Calu3 (cell line): ENCODE measurements at places on chromosomes 13 and 19. TPM values are rescaled to one million over a fixed set of nuclear protein-coding genes. Genes with fewer than 3 reads are reported as not detected.
A peak's percentile ranks its signal among the peaks of the same experiment; 100 is the strongest.

DNA sequence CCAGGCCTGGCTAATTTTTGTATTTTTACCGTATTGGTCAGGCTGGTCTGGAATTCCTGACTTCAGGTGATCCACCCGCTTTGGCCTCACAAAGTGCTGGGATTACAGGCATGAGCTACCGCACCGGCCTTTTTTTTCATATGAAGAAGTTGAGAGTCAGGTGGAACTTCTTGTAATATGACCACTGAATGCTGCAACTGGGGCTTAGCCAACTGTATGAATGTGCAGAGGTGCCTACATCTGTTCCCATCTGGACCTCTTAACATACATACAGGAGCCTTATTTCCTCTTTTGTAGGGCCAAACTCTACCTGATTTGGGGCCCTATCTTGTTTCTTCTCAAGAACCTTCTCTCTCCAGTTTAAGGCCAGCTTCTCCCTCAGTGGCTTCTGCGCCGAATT is 11.9 kb upstream of the GGACT start:
- H3K36me3 ChIP-seq, result no peaks in the 10 kb centered on the region
- H3K4me1 ChIP-seq, result no peaks in the 10 kb centered on the region
- H3K4me3 ChIP-seq, result no peak overlapping the region
- no peak overlapping the region for H3K27ac ChIP-seq
- no peaks in the 10 kb centered on the region for H3K27me3 ChIP-seq
- no peak for DNase-seq

- H3K4me1 ChIP-seq, result no peaks in the 10 kb centered on the region
- H3K27me3 ChIP-seq, result no peaks in the 10 kb centered on the region
- no peak for DNase-seq
- no peak overlapping the region for H3K4me3 ChIP-seq
- no peak overlapping the region for H3K27ac ChIP-seq
- H3K36me3 ChIP-seq, result no peaks in the 10 kb centered on the region
Measured at GRCh38 chr19:6564393-6564792, 26.6 kb downstream of the CD70 start.

- H3K4me3 ChIP-seq, result no peak overlapping the region
- peaks cover 10% of the 10 kb centered on the region for H3K36me3 ChIP-seq
- no peak overlapping the region for H3K27ac ChIP-seq
- H3K4me1 ChIP-seq, result no peaks in the 10 kb centered on the region
- no peak for DNase-seq
Measured at GRCh38 chr13:52125547-52125946, 3.3 kb downstream of the NEK5 start.

DNA sequence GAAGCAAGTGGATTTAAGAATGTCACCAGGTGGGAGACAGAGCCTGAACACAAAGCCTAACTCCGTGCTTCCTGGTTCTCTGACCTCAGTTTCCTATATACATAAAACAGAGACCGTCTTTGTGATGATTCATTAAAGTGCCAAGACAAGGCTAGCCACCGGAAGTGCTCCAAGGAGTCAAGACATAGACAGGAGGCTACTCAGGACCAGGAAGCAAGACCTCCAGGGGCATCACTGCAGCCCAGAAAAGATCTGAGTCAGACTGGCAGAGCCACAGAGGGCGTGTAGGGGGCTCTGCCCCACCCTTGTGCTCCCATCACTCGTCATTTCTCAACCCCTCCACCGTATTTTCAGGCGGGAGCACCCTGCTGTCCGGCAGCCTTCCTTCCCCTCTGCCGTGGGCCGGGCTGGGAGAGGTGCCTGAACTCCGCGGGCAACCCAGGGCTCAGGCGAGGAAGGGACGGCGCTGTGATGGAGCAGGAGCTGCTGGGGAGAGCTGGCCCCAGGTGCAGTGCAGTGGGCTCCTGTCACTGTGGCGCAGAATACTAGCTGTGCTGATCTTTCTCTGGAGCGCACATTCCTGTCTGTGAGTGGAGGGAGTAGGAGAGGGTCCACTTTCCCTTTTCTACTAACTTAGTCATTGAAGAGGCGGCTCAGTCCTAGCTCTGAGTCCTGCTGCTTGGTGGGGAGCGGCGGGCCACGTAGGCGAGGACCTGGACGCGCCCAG is 134.7 kb upstream of the GPR12 start:
- DNase-seq, result no peak
- no peak overlapping the region for H3K4me3 ChIP-seq
- H3K27ac ChIP-seq, result no peak overlapping the region
- H3K27me3 ChIP-seq, result peaks cover 48% of the 10 kb centered on the region

- H3K4me3 ChIP-seq, result peak overlapping the region; percentile 99
- no peak for DNase-seq
- H3K36me3 ChIP-seq, result peaks cover 23% of the 10 kb centered on the region
- peaks cover 34% of the 10 kb centered on the region for H3K4me1 ChIP-seq
- H3K27ac ChIP-seq, result no peak overlapping the region
Measured at GRCh38 chr19:41399091-41399490, 1.5 kb downstream of the BCKDHA start.

- no peak overlapping the region for H3K27ac ChIP-seq
- H3K4me1 ChIP-seq, result no peaks in the 10 kb centered on the region
- no peak overlapping the region for H3K4me3 ChIP-seq
- peaks cover 9% of the 10 kb centered on the region for H3K36me3 ChIP-seq
- no peak for DNase-seq
- no peaks in the 10 kb centered on the region for H3K27me3 ChIP-seq
Measured at GRCh38 chr13:36986462-36987240, 12.5 kb downstream of the ALG5 start.

DNA sequence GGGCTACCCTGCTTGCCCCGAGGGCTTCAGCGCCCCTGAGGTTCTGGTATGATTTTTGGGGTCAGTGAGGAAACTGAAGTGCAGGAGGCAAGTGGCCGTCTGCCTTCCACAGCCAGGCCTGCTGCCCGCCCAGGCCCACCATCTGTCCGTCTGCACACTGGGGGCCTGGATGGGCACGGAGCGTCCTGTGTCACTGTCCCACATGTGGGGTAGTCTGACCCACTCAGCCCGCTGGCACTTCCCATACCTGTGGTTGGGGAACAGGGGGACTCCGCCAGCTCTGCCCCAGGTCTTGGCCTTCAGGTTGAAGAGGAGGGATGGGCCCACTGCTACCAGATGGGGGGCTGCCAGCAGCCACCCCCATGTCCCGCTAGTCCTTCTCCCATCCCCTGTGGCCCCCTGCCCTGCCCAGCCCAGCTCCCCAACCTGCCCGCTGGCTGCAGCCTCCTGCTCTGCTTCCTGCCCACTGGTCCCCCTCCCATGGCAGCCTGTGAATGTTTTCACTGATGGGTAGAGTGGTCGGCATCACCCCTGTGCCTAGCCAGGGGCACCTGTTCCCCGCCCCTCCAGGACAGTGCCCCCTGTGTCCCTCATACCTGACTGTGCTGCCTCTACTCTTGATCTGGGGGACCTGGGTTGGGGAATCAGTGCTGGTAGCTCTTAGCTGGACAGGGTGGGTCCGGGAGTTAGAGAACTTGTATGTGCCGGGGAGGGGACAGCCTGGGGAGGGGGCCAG is 9.5 kb downstream of the PIAS4 start:
- H3K36me3 ChIP-seq, result peaks cover 29% of the 10 kb centered on the region
- no peak for DNase-seq
- no peaks in the 10 kb centered on the region for H3K4me1 ChIP-seq
- no peaks in the 10 kb centered on the region for H3K27me3 ChIP-seq
- no peak overlapping the region for H3K27ac ChIP-seq

Gene NANOS3
- total RNA-seq, result 1.2 TPM in 1 of 2 replicates, not detected in the other

Gene CDKN2D
- total RNA-seq, result 4.2 and 4.4 TPM in 2 replicates

Gene CLEC17A
- not detected in 2 replicates for total RNA-seq

Gene COL4A2
- 0.42 and 1.0 TPM in 2 replicates for total RNA-seq

Gene DIRAS1
- 0.17 and 0.51 TPM in 2 replicates for total RNA-seq
